Sciatic nerve (tissue), 2 donors: ENCODE measurements at places on chromosomes 2 and 18.

GRCh38 chr2:76448956-76449355 lies 738.2 kb upstream of the GCFC2 start:
- DNase-seq, result no peak

GRCh38 chr2:26710743-26711456 lies 18.4 kb downstream of the KCNK3 start:
- no peak for DNase-seq

GRCh38 chr2:99278793-99279291 lies 22.2 kb downstream of the LYG1 start:
- DNase-seq, result no peak

DNA sequence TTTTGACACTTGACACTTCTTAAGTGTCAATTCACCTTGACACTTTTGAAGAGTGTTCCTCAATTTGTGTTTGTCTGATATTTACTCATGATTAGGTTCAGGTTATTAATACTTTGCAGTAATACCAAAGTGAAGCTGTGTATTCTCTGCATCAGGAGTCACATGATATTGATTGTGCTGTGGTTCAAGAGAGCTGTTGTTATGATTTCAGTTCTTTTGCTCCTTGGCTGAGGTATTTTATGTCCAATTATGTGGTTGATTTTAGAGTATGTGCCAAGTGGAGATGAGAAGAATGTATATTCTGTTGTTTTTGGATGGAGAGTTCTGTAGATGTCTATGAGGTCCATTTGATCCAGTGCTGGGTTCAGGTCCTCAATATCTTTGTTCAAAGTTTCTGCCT lies 17.2 kb downstream of the EHBP1 start:
- no peak for DNase-seq

DNA sequence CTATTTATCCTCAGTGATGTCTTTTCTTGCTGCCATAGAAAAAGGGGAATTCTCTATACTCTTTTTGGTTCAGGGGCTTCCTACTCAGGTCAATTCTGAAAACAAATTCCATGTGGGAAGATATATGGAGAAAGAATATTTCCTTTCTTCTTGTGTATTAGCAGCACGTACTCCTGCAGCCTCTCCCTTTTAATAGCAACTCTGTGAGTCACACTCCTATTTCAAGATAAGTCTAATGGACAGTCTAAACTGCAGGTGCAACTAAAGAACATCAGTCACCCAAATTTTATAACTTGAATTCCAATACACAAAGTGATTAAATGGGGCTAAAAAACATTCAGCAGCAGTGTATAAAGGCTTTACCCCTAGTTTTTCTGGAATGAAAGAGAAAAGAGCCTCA lies 942.2 kb downstream of the CNTNAP5 start:
- no peak for DNase-seq

DNA sequence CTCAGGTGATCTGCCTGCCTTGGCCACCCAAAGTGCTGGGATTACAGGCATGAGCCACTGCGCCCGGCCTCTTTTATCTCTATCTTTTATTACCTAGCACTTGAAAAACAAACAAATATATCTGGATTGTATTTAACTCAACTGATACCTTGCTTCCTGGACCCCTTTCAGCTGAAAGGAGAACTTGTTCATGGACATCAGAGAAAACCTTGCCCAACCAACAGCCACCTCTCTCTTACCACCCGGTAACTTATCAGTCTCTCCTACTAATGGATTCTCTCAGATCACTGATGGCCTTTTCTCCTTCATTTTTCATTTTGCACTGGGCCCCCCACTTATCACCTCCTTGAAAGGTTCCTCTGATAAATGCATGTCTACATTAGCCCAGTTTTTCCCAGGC lies 6.7 kb downstream of the RETSAT start:
- no peak for DNase-seq

DNA sequence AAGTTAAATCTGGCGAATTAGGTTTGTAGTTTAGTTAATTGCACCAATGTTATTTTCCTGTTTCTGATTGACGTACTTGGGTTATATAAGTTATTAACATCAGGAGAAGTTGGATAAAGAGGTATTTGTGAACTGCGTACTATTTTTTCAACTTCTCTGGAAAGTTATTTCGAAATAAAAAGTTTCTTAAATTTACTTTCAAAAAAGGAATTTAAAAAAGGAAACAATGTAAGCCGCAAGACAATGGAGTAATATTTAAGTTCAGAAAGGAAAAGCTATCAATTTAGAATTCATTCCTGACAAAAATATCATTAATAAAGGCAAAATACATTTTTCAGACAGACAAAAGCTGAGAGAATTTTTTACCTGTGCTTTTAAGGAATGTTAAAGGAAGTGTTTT lies 47.7 kb downstream of the RAB10 start:
- DNase-seq, result no peak

DNA sequence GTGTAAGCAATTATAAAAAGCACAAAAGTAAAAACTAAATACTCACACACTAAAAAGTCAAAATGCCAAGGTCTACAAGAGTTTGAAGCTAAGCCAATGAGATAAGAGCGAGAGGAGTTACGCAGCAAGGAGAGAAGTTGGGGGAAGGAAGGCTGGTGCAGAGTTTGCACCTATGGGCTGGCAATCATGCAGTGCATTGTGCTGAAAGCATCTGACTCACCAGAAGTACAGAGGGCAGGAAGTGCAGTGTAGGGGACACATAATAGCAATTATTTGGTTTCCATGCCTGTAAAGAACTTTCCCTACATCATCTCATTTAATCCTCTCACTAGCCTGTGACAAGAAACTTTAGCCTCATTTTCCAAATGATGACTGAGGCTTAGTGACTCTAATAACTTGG lies 142.7 kb upstream of the KYNU start:
- DNase-seq, result no peak

DNA sequence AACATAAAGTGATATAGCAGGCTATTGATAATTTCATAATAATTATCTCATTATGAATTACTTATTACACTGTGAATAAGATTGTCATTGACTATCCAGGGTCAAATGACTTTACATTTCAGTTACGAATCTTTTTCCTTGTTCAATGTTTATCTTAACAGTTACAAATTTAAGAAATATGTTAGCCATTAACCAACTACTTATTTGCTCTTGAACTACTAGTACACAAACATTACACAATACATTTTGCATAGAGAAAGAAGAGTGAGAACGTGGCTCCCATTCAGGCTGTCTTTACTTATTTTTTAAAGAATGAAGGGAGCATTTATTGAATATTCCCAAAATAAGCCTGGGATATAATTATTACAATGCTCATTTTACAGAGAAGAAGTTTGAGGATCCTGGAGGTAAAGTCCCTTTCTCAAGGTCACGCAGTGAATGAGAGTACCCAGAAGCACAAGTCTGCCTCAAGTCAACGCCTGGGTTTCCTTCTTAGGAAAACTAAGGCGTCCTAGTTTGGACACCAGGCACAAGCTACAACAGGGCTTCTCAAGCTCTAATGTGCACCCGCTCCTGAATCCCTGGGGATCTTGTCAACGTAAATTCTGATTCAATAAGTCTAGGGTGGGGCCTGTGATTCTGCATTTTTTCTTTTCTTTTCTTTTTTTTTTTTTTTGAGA lies 164.2 kb downstream of the FIGN start:
- no peak for DNase-seq

- no peak for DNase-seq
Observed at GRCh38 chr2:84283506-84283905, 175.6 kb downstream of the SUCLG1 start.

- DNase-seq, result no peak
Observed at GRCh38 chr2:50746526-50746925, 285.4 kb downstream of the NRXN1 start.

- DNase-seq, result no peak
Observed at GRCh38 chr18:79218605-79219190, 149.5 kb downstream of the ATP9B start.

DNA sequence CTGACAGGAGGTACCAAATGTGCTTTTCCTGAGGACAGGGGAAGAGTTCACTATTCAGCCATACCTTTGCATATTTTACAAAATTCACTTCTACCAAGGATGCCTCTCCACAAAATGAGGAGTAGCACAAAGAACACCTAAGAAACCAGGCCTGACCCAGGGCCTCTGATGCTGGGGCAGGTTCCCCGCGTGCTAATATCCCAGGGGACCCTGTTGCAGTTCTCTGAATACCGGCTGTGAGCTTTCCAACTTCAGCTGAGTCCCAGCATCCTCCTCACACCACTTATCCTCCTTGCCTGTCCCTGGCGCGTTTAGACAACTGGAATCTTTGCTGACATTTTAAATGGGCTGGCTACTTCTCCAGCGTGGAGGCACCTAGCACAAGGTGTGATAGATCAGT lies 142.3 kb downstream of the BCL2 start:
- no peak for DNase-seq

- DNase-seq, result peak; percentile 72
Observed at GRCh38 chr2:101419096-101419663, 31.9 kb upstream of the CREG2 start.

GRCh38 chr2:58601017-58601416 lies 359.9 kb upstream of the FANCL start:
- DNase-seq, result no peak

DNA sequence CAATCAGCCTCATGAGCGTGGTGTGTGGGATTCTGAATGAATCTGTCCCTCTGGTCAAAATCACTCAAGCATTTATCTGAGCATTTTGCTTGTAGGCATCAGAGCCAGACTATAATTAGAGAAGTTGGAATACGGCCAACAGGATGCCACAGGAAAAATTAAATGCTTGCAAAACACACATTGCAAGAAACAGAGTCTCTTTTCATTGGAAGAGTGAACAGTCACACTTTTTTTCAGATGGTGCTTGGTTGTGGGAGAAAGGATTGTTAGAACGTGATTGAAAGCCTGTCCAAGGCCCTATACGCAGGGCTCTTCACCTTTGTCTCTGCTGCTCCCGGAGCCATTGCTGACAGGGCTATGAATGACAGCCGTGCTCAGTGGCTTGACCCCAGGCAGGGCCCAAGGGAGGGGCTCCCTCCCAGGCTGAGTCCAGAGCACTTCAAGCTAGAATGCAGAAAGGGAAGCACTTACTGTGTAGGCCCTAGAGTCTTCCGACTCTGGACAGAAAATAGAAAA lies 59.8 kb downstream of the SNTG2 start:
- no peak for DNase-seq

DNA sequence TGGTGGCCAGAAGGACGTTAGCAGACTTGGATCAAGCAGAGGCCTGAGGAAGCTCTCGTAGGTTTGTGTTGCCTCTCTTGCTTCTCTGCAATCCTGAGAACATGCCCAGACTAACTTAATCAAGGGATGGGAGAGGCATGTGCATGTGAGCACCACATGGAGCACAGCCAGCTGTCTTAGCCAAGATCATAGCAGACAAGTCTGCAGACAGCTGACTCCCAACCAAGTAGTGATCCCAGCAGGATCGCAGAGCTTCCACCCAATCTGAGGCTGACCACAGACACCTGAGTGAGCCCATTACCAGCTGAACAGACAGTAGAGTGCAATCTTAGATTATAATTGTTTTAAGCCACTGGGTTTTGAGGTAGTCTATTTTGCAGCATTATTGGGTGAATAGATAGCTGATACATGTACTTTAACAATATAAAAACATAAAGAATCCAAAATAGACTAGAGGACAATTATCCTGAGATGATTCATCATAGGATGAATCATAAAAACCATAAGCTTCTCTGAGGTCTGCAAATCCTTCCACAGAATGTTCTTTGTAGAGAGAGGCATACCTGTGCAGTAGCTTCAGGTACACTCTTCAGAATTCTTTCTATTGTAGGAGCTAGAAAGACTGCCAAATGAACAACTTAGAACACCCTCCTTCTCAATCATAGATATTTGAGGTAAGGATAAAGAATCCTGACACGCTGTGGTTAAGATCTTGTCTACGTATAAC lies 25.2 kb upstream of the FAM110C start:
- no peak for DNase-seq
